Dorsolateral prefrontal cortex (tissue), 122 donors: ENCODE measurements at places on chromosomes 6 and 20. TPM values are rescaled to one million over a fixed set of nuclear protein-coding genes. Genes with fewer than 3 reads are reported as not detected.

Gene C6orf118
- total RNA-seq = 2.2 TPM

Gene EYA4
- total RNA-seq = 3.3 TPM

Gene PTCRA
- total RNA-seq = not detected

Gene PTPN1
- total RNA-seq = 19.8 TPM

Gene GDAP1L1
- 38.2 TPM for total RNA-seq

Gene MLIP
- total RNA-seq = 107 TPM

- DNase-seq = no peak
These were observed 39.9 kb downstream of the SGK1 start for GRCh38 chr6:134278000-134278399.

GRCh38 chr6:157232161-157232895 lies 91.0 kb downstream of the TMEM242 start:
- no peak for DNase-seq
